Activated CD4-positive, alpha-beta T cell treated with anti-CD3 and anti-CD28 coated beads, Interleukin-2, amount 50 U/mL, for 24 hours (primary cell): ENCODE measurements at places on chromosomes 11 and 22.

DNA sequence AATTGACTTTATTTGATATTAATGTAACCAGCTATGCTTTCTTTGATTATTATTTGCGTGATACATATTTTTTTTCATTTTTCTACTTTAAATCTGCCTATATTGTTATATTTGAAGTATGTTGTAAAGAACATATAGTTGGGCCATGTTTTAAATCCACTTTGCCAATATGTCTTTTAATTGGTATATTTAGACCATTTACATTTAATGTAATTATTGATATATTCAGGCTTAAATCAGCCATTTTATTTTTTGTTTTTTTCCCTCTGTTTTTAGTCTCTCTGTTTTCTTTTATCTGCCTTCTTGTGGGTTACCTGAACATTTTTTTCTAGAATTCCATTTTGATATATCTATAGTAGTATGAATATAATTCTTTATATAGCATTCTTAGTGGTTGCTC lies 55.9 kb downstream of the ADAMTS15 start:
- no peak for DNase-seq

- DNase-seq: no peak
Measured at GRCh38 chr22:38443628-38444521, 11.1 kb downstream of the KCNJ4 start.

DNA sequence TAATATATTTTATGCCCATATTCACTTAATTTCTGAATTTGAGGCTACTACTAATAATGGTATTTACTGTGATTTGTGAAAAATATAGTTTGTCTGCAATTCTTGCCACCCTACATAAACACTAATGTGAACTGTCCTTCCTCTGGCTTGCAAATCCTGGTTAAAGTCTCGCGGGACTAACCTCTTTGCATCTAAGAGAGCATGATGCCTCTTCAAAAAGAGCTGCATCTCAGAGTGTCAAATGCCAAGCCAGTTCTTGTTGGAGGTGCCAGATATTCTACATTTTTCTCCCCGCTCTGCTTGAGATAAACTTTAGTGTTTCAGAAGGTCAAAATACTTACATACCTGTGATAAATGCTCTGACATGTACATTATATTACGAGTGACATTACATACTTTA lies 2.1 kb downstream of the ARHGAP42 start:
- no peak for DNase-seq

DNA sequence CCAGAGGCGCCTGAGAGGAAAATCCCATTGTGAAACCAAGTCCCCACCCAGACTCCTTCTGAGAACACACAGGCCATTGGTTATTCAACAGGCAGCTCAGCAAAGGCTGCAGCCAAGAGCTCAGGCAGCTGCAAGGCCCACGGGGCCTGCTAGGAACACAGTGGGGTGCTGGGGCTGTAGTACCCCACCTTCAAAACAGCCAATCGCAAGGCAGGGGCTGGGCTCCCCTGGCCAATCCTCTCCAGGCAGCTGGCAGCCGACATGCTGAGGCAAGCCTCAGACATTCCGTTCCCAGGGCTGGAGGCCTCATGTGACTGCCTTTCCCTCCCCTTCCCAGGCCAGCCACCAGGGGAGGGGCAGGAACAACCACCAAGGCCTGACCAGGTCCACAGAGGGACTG lies 6.6 kb downstream of the PRODH start:
- DNase-seq: no peak

GRCh38 chr11:64810271-64810890 lies at the start of gene MEN1:
Gene MEN1 (minus strand): TSS chr11:64810551. CDS start chr11:64810109, 442 bp downstream.
- DNase-seq: peak; percentile 69

GRCh38 chr22:44256556-44257485 lies 55.9 kb downstream of the SHISAL1 start:
- no peak for DNase-seq

DNA sequence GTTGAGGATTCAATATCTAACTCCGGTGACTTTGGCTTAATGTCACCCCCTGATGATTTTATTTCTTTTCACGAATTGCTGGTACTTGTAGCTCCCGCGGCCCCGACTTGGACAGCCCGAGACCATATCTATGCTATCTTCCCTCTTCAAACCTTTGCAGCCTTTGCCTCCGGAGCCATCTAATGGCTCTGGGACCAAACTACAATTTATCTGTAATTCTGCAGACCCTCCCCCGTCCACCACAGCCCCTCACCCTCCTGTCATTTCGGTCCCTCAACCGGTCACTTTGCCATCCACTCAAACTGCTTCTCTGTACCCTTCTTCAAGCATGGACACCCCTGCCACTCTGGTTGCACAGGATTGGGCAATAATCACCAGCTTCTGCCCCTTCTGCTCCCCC lies 25.7 kb upstream of the ALDH3B2 start:
- no peak for DNase-seq
